ENCODE measurements at places on chromosomes 2 and 18.
A peak's percentile ranks its signal among the peaks of the same experiment; 100 is the strongest.

DNA sequence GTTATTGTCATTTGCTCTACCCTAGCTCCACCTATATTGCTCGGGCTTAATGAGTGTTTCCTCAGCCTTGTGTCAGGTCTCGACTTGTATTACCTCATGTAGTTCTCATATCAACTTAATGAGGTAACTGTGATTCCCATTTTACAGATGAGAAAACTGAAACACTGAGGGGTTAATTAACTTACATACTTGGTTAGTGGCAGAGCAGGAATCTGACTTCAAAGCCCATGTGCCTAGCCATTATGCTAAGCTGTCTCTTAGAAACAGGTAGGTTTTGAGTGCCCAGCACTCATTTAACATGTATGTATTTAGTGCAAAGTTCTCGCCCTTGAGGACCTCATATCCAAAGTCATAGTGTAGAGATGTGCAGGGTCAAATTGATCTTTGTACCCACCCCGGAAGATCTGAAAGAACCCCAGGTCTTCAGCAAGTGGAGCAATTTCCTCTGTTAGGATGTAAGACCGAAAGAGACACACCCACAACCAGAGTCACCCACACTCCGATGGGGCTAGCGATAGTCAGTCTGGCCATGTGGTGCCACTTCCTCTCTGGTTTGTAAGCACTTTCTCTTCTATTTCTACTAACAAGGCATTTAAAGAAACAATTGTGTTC is 121.0 kb upstream of the SLC39A10 start:
- DNase-seq: no peak

DNA sequence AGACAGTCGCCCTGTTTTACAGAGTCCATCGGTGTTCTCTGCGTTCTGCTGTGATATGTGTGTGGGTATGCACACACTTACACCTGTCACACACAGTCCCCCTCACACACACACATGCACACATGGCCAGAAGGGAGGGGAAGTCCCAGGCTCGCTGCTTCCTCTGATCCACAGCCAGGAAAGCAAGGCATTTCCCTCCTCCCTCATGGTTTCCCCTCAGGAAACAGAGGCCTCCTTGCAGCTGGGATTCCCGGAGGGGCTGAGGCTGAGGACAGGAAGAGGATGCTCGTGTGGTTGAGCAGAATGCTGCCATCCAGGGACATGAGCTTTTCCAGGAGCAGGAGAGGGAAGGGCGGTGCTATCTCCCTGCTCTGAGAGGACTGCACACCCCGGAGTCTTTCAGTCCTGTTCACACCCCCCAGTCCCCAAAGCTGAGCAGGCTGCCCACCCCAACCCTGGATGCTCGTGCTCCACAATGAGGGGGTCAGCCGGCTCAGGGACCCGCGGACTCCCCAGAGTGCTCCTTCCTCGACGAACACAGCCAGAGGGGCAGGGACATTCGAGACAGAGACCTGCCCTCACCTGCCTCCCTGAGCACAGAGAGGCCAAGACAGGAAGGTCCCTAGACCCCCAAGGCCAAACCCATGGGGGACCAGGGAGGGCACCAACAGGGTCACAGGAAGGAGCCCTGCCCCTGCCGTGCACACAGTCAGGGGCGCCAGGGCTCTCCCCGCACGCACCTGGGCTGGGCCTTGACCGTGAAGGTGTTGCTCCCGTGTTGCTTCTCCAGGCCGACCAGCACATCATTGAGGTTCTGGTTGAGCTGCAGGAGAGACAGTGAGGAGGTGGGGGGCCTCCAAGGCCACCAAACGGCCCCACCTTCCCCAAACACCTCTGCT is 45.3 kb downstream of the BIN1 start:
- peak; percentile 65 for DNase-seq

DNA sequence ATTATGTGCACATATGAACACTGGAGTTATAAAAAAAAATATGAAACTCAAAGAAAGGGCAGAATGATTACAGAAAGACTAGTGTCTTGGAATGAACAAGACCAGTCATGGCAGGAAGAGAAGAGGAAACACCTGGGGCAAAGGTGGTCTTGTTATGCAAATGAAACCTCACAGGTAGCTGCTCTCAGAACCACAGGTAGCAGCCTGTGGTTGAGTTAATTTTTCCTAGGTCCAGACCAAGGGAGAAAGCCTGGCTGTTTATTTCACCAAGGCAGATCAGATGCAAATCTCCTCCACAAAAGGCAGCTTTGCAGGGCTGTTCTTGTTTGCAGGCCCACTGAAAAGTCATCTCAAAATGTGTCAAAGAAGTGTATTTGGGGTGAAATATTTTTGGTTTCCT is 785.8 kb downstream of the RNF144A start:
- no peak for DNase-seq

DNA sequence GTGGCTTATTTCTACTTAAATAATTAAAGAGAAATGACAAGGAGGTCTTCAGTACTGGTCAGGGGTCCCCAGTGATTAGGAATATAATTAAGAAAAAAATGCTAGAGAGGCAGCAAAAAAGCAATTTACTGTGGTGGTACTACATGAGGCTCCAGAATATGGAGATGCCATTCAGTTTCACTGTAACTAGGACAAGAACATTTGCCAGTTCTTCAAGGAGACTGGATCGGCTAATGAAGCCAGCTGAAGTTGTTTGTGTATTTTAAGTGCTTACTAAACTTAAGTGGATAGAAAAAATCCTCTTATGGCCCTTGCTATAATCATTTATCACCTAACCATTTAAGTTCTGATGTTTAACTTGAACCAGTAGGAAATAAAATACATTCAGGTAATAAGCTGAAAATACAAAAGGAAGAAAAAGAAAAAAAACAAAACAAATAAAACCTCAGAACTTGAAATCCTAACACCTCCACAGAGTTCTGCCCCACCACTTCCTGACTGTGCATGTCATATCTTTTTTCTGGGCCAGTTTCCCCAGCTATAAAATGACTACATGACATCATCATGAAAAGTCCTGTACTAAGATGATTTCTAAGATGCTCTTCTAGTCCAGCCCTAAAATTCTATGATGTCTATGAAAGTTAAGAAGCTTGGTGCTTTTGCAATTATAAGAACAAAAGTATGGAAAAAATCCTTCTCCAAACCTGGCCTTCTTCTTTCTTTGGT is 98.0 kb downstream of the TRABD2A start:
- no peak for DNase-seq

- no peak for DNase-seq
Measured at GRCh38 chr2:75573145-75573878, 12.6 kb upstream of the EVA1A start.

DNA sequence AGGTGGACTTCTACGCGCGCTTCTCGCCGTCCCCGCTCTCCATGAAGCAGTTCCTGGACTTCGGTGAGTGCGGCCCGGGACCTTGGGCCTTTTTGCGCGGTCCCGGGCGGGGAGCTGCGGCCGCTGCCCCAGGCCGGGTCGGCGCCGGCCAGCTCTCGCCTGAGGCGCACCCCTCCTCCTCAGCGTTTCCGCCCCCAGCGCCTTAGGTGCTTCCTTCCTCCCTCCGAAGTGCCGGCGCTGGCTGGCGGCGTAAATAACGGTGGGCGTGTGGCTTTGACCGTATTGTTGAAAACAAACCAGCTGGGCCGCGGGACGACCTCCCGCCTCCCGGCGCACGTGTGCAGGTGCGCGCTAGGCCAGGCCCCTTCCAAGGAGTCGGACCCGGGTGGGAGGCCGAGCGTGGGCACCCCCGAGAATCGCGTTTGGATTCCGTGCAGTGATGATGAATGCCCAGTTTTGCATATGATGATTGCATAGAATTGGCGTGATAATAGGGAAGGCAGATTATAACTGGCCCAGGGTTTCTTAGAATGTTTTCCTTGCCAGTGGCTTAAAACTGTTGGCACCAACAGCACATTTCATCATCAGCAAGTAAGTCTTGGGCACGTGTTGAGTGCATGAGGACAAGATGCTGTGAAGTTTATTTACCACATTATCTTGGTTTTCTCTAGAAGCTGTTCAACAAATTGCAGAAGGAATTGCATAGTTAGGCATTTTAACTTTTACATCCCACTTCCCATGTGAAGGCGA is 569 bp downstream of the PDK1 start:
- DNase-seq: peak; percentile 60

DNA sequence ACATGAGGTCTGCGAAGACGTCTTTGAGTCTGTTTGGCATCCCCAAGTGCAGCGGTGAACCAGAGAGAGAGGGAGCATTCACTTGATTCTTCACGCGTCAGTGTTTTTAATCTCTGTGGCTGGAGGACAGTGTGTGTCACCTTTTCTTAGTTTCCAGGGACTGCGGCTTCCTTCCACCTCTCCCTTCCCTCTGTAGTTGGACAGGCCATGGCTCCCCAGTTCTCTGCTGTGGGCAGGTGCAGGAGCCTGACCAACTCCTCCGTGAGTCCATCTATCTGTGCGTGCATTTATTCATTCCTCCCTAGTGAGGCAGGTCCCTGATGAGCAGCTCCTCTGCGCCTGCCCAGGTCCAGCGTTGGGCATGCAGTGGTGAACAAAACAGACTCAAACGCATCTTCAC is 42.9 kb downstream of the AGAP1 start:
- no peak for DNase-seq

DNA sequence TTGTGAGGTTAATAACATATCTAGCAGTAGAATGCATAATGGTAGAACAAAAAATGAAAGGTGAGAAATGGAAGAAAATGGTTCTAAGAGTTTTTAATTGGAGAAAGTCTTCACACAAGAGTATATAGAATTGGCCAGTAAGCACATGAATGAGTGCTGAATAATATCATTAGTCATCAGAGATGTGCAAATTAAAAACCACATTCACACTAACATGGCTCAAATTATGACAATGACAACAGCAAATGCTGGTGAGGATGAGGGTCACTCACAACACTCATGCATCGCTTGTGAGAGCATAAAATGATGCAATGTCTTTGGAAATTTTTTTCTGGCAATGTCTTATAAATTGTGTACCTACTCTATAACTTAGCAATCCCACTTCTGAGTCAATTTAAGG is 1355.4 kb upstream of the ACVR2A start:
- DNase-seq: peak; percentile 33

DNA sequence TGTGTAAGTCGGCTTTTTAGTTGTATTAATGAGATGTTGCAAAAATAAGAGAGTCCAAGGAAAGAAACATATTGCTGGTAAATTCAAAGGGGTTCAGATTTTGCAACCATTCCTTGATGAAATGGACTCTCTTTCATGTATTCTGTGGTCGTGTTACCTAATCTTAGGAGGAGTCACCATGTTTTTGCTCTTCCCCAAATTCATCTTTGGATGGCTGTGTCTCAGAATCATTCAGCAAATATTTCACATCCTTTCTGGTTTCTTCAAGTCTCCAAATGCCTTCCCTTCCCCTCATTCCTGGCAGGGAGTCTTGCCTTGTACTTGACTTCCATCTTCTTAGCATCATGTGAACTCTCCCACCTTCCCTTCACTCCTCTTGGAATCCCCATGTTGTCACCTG is 66.1 kb downstream of the PTPRM start:
- peak; percentile 37 for DNase-seq

DNA sequence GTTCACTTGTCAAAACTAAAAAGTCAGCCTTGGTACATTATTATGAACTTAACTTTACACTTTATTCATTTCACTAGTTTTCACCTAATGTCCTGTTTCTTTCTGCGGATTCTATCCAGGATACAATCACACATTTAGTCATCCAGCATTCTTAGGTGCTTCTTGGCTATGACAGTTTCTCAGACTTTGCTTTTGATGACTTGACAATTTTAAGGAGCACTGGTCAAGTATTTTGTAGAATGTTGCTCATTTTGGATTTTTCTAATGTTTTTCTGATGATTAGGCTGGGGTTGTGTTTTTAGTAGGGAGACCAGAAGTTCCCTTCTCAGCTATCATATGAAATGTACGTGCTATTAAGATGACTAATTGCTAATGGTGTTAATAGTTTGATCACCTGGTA is 601.2 kb downstream of the LRRTM4 start:
- no peak for DNase-seq

DNA sequence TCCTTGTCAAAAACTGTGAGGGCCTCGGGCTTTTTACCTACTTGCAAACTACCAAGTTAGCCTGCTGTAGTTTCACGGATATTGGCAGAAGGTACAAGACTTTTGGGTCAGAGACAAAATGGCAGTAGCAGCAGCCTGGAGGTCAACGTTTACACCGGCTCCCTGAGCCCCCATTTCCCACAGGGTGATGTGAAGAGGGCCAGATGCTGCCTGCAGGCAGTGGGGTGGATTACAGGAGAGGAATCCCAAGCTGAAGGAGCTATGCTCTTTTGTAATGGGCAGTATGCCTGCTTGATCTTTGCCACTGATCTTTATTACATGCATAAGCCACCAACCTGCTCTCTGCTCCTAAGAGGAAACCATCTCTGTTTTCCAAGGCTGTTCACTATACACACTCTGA is 29.5 kb upstream of the SP5 start:
- no peak for DNase-seq

DNA sequence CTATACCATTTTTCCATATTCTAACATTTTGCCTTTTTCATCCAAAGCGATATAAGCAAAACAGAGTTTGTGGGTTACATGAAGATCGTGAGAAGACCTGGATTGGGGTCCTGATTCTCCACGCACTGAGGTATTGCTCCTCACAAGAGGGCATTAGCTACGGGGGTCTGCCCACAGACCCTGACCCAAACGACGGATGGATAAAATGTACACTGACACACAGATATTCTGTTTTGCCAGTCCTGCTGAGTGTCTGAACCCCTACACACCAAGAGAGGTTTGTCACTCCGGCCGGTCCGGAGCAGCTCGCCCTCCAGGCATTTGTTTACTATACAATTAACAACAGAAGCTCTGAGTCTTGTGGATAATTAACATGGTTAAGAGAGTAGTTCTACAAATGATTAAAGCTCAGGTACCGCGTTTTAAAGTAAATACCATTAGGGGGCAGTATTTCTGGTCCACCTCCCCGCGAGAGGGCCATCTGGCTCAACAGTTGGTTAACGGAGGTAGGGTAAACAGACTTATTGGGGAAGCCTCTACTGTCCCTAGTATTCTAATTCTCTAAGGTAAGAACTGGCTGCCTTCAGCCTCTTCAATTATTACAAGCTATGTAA is 28.4 kb downstream of the SCYGR8 start:
- no peak for DNase-seq

DNA sequence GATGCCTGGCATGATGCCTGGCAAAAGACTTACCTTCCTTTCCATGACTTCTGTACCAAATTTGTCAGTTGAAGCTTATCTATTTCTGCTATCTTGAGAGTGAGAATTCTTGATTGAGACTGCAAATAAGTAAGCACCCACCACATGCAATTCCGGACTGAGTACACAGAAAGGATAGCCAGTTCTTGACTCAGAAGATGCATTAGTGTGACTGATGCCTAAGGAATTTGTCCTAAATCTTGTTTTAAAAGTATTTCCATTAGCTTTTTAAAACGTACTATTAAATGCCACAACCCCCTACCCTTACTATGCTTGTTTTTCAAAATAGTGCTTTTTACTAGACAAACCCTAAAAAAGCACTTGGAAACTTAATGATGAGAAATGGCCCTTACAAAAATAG is 545 bp downstream of the MPP4 start:
- peak; percentile 92 for DNase-seq

Measured in fibroblast of skin of right biceps (primary cell).